Activated T-cell treated with anti-CD3 and anti-CD28 coated beads, Interleukin-2, amount 50 U/mL, for 24 hours (primary cell): ENCODE measurements at places on chromosomes 2 and 18.

DNA sequence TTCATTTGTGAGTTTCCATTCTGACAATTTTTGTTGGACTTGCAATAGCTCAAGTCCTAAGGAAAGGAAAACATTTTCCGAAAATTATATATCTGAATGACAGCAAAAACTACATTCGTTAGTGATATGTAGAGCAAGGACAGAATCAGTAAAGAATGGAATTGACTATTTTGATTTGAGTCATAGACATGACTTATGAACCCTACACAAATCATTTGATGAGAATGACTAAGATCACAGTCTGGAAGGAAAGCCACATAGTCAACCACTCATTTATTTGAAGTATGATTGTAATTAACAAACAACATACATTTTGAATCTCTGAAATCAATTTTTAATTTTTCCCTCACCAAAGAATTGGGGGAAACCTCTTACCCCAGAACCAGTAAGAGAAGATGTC lies 231.6 kb upstream of the CRIM1 start:
- DNase-seq = no peak

- no peak for DNase-seq
Observed at GRCh38 chr18:29313312-29313711, 1136.4 kb upstream of the CDH2 start.

- DNase-seq = peak; percentile 36
Observed at GRCh38 chr18:23069481-23069880, 65.8 kb upstream of the CABLES1 start.

DNA sequence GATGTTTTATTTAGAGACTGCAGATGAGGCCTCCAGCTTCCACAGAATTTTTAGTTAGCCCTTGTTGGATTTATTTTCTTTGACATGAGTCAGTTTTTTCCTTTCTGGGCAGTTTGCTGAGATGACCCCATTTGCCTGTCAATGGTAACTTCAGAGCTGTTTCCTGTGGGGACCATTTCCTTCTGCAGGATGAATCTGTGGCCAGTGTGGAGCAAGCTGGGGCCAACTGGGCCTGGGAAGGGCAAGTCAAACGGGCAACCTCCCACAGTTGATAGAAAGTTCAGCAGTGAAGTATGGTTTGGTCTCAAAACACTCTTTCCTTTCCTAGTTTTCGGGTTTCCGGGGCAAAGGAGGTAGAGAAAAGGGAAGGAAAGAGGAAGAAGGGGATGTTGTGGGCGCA lies 291.4 kb upstream of the NRP2 start:
- DNase-seq = no peak

DNA sequence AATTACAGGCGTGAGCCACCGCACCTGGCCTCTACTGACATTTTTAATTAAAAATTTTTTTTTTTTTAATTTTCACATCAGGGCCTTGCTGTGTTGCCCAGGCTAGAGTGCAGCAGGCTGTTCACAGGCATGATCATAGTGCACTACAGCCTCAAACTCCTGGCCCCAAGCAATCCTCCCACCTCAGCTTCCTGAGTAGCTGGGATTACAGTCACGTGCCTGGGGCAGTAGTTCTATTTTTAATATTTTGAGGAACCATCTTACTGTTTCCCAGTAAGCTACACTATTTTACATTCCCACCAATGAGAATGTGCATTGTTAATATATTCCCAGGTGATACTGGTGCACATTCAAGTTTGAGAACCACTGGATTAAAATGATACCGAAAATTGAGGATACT lies 92.7 kb downstream of the WDSUB1 start:
- DNase-seq = no peak

DNA sequence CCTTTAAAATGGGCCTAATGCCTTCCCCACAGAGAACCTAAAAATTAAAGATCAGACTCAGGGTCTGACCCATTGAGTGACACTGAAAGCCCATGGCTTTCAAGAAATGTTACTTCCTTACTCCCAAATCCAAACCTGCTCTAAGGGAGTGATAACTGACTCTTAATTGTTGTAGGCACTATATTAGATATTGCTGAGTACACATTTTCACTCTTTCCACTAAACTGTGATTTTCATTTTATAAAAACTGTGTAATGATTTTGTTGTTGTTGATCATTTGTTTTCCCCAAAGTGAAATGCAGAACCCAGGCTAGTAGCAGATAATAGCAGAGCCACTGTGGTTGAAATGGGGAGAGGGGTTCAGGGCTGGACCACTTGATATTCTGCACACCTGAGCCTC lies 87.1 kb downstream of the LRRTM1 start:
- no peak for DNase-seq

- DNase-seq = no peak
Observed at GRCh38 chr2:241994086-241994485, 124.6 kb downstream of the RTP5 start.
